ENCODE measurements at places on chromosomes 3 and 15. TPM values are rescaled to one million over a fixed set of nuclear protein-coding genes. Genes with fewer than 3 reads are reported as not detected.

Gene AQP9
- 4.6 TPM for total RNA-seq

Gene DPPA2
- not detected for total RNA-seq

DNA sequence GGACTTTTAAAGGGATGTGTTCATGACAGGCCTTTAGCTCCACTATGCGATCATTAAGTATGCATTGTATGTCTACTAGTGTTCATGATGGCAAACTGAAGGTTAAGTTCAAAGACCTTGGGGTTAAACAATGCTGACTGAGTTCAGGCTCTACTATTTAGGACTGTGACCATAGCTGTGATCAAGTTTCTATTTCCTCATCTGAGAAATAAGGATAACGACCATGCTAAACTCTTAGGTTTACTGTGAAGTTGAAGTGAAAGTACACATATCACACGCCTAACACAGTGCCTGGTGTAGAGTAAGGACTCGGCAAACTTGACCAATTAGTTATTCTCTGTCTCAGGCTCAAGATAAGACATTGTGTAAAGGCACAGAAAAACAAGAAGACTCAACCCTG lies 243.2 kb downstream of the MBNL1 start:
- DNase-seq: no peak

- DNase-seq: no peak
These were observed 132.5 kb downstream of the APBA2 start for GRCh38 chr15:29018120-29018805.

GRCh38 chr3:171396048-171396447 lies 64.2 kb downstream of the TNIK start:
- DNase-seq: no peak
